Natural killer cell (primary cell): ENCODE measurements at places on chromosomes 4 and X. TPM values are rescaled to one million over a fixed set of nuclear protein-coding genes. Genes with fewer than 3 reads are reported as not detected.

- no peak for DNase-seq
These were observed 31.6 kb downstream of the SH3KBP1 start for GRCh38 chrX:19855700-19856381.

The SLC6A14 gene
- total RNA-seq = not detected

DNA sequence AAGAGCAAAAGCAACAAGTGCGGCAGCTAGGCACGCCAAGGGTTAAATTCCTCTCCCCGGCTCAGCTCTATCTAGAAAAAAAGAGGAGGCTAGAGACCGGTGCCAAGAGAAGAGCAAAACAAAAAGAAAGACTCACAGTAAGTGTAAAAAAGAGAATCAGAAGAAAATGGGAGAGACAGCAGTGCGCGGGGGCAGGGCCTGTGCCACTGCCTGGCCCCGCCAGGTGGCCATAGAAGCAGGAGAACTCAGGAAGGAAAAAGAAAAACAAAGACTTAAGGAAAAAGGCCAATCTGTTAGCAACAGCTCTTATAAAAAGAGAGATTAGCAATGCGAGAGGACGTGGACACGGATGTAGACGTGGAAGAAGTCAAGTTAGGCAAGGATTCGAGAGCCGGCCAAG lies 3.2 kb downstream of the ACOX3 start:
- DNase-seq = no peak

GRCh38 chrX:154712781-154713740 lies 37.8 kb downstream of the GAB3 start:
- peak; percentile 69 for DNase-seq

- DNase-seq = no peak
These were observed 672 bp upstream of the C1QTNF7 start for GRCh38 chr4:15427161-15427560.

GRCh38 chrX:66015152-66015831 lies 24.6 kb downstream of the VSIG4 start:
- peak; percentile 32 for DNase-seq

DNA sequence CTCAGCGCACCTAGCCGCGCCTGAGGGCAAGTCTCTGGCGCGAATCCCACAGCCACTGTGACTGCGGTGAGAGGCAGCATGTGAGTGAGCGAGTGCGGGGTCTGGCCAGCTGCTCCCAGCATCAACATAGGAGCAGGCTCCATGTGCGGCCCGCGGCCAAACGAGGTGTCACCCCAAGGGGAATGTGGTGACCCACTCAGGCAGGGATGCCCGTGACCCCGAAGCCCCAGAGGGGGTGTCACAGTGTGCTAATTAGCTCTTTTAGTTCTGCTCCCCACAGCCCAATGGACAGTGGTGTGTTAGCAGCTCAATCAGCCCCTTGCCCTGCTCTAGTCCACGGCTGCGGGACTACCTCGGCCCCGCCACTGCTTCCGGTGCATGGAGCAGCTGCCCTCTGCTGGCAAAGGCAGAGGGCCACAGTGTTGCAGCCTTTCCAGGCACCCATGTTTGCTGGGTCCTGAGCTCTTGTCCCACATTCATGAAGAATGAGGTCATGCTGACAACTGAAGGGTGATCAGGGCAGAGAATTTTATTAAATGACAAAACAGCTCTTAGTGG lies 61.4 kb downstream of the AGA start:
- no peak for DNase-seq

The GABRQ gene
- total RNA-seq = not detected

DNA sequence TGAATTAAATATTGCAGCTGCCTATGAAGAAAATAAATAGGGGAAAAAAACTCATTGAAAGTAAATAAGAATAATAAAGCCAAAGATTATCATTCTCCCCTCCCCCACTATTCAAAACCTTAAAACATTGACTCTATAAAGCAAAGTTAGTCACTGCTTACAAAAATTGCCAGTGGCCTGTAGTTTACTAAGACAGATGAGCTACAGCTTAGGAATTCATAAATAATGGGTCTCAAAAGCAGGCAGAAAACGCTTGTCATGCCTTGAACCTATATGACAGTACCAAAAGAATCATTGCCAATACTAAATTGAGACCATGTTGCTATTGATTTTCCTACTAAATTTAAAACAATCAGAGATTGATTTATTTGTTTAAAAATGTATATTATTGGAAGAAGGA lies 78.9 kb downstream of the SLC10A7 start:
- no peak for DNase-seq

The TMEM31 gene
- total RNA-seq = not detected

DNA sequence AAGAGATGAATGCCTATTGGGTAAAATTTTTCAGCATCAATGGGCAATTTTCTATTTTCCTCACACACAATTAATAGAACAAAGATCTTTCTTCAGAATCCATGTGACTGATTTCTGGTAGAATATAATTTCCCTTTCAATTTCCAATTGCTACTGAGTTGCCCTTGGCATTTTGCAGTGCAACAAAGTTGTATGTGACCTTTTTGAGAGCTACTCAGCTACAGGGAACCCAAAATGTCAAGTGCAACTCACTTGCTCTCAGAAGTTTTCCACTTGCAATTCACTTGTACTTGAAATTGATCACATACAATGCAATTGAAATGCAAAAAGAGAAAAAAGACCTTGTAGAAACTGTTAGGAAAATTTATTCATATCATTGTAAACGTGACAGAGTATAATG lies 245.5 kb downstream of the BANK1 start:
- DNase-seq = no peak

The ADH1B gene
- not detected for total RNA-seq

DNA sequence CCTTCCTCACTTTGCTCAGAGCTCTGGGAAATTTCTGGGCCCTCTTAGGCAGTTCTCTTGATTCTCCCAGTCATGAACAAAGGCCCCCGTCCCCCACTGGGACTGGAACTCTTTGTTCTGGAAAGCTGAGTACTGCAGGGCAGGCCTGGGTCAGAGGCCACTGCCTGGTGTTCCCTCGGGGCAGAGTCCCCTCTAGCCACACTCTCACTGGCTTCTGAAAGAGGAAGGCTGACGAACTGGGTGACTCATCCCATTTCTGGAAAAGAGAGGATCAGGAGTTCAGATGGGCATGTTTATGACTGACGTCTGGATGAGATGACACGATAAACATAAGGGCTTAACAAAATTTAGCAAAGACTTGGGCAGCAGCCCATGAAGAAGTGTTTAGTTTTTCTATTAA lies 47.7 kb downstream of the DDX3X start:
- DNase-seq = no peak

- no peak for DNase-seq
These were observed 623.8 kb upstream of the LCORL start for GRCh38 chr4:18645351-18645750.

The ENOX2 gene
- total RNA-seq = 14.7 TPM

- no peak for DNase-seq
These were observed 33.9 kb upstream of the HPF1 start for GRCh38 chr4:169791527-169792156.

DNA sequence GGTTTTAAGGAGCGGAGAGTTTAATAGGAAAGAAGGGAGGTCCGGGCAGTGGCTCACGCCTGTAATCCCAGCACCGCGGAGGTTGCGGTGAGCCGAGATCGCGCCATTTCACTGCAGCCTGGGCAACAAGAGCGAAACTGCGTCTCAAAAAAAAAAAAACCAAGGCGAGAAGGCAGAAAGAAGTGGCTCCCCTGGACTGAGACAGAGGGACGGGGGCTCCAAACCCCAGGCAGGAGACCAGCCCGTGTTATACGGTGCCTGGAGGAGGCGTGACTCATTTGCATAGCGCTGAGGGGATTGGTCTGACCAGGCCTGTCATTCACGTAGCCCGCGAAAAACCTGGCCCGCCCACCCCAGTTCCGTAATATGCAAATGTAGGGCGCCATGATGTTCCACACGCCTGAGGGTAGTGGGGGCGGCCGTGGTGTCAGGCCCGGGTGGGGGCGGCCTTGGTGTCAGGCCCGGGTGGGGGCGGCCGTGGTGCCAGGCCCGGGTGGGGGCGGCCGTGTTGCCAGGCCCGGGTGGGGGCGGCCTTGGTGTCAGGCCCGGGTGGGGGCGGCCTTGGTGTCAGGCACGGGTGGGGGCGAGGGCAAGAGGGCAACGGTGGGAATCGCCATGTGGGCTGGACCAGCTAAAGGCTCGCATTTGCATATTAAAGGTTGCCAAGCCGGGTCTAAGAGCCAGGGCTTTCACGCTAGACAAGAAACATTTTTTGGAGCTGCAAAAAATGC lies 2.1 kb downstream of the PLCXD1 start:
- peak; percentile 94 for DNase-seq

- no peak for DNase-seq
These were observed 1.9 kb downstream of the SOWAHD start for GRCh38 chrX:119760026-119760877.

GRCh38 chr4:25505637-25505991 lies 128.6 kb downstream of the ANAPC4 start:
- no peak for DNase-seq

DNA sequence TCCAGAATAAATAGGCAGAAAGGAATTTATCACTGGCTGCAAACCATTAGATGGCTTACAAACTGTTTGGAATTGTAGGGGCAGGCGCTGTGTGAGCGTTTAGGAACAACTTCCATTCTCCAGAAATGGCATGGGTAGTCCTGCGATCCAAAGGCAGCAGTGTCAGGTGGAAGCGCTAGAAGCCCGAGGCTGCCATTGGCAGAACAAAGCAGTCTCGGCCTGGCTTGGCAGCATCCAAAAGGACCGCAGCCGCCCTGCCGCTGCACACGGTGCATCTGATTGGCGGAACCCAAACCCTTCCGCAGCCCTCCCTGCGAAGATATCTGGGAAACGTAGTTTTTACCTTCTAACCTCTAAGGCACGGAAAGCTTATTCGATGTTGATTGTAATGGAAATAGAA lies 23.6 kb upstream of the YTHDC1 start:
- DNase-seq = no peak

The S100G gene
- not detected for total RNA-seq

GRCh38 chr4:143617994-143618679 lies 82.3 kb downstream of the FREM3 start:
- DNase-seq = no peak

GRCh38 chrX:138847930-138848329 lies 136.4 kb upstream of the FGF13 start:
- DNase-seq = no peak

- no peak for DNase-seq
These were observed 51.8 kb downstream of the STX18 start for GRCh38 chr4:4490041-4490440.

GRCh38 chr4:37068580-37068979 lies 176.0 kb upstream of the NWD2 start:
- DNase-seq = no peak

The NPY5R gene
- total RNA-seq = not detected

The TBC1D9 gene
- total RNA-seq = 2.0 TPM

GRCh38 chr4:185480016-185480732 lies 8.6 kb upstream of the CCDC110 start:
- DNase-seq = no peak

The PLA2G12A gene
- total RNA-seq = 11.5 TPM

The CENPE gene
- total RNA-seq = 6.9 TPM

- no peak for DNase-seq
These were observed 61.5 kb upstream of the MAGEB2 start for GRCh38 chrX:30153881-30154260.

- no peak for DNase-seq
These were observed 274 bp upstream of the ERVMER34-1 start for GRCh38 chr4:52751487-52751911.

The CCSER1 gene
- total RNA-seq = 1.1 TPM

GRCh38 chr4:119659576-119659975 lies 31.0 kb upstream of the PDE5A start:
- DNase-seq = no peak

- DNase-seq = no peak
These were observed 72.6 kb upstream of the SLC4A4 start for GRCh38 chr4:71266090-71266794.

The DMRTC1 gene
- total RNA-seq = not detected

The MAGEB2 gene
- total RNA-seq = not detected

The ADD1 gene
- total RNA-seq = 465 TPM

The F8A2 gene
- total RNA-seq = not detected

The CCDC110 gene
- not detected for total RNA-seq

The NUP62CL gene
- 3.1 TPM for total RNA-seq

DNA sequence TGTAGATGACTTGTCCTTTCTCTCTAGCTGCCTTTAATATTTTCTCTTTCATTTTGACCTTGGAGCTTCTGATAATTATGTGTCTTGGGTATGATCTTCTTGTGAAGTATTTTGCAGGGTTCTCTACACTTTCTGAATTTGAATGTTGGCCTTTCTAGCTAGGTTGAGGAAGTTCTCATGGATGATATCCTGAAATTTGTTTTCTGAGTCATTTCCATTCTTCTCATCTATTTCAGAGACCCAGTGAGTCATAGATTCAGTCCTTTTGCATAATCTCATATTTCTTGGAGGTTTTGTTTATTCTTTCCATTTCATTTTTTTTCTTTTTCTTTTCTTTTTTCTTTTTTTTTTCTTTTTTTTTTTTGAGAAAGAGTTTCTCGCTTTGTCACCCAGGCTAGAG lies 585.7 kb upstream of the PABPC4L start:
- DNase-seq = no peak

DNA sequence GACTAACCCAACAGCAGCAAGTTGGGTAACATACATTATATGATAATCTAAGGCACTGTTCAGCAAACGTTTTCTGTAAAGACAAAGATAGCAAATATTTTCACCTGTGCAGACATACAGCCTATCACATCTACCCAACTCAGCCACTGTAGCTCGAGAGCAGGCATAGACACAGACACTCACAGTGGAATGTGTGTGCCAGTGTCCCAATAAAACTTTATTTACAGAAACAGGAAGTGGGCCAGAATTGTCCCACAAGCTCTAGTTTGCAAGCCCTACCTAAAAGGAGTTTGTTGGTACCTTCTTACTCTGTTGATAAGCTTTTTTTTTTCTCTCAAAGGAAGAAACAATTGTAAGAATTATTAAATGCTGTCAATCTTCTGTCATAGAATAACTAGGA lies 11.9 kb upstream of the FAM9A start:
- DNase-seq = no peak

GRCh38 chrX:37383313-37383712 lies 34.1 kb downstream of the PRRG1 start:
- no peak for DNase-seq

DNA sequence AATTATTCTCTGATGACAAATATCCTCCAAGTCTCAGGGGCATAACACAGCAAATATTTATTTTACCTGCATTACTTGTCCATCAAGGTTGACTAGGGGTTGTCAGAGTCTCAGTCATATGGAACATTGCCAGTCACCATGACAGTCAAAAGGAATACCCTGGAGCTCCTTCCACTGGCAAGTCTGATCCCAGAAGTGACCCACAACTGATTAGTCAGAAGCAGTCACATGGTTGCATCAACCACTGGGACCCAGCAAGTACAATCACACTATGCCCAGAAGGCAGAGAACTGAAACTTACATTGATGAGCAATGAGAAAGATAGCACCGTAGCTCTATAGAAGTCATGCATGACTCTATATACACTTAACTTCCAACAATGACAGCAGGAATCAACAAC lies 41.9 kb upstream of the SOD3 start:
- DNase-seq = no peak
